ENCODE measurements at places on chromosomes 7 and 10.

DNA sequence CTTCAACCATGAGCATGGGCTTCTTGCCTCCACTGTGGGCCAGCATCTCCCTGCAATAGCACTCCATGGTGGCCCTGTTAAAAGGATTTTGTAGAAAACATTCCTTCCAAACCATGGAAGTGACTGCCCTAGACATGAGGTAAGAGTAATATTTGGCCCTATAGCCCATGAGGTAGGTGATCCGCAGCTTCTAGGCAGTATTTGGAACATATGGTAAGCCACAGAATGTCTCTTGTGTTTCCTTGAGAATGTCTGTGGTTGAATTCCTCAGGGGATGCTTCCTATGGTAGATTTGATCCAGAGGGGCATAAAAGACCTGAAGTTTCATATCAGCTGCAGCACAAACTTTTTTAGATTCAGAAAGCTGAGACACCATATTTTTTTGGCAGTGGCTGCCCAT is 54.9 kb downstream of the TMEM168 start:
- no peak for DNase-seq

DNA sequence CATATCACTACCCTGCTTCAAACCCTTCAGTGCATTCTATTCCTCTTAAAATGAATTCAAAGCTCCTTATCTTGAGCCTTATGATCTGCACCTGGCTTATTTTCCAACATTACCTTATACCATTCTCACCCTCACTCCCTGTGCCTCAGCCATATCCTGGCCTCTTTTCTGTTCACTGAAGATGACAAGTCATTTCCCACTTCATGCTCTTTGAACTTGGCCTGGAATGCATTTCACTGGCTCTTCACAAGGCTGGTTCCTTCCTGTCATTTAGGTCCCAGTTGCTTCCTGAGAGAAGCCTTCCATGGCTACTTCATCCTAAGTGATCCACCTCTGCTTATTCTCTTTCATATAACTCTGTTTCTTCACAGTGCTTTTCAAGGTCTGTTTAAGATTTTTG is 3.2 kb upstream of the LIPF start:
- DNase-seq, result no peak

- DNase-seq, result no peak
Observed at GRCh38 chr7:2108501-2109250, 124.1 kb downstream of the MAD1L1 start.

- no peak for DNase-seq
Observed at GRCh38 chr7:145665499-145666258, 450.9 kb upstream of the CNTNAP2 start.

- DNase-seq, result no peak
Observed at GRCh38 chr10:20616918-20617810, 279.9 kb downstream of the NEBL start.

DNA sequence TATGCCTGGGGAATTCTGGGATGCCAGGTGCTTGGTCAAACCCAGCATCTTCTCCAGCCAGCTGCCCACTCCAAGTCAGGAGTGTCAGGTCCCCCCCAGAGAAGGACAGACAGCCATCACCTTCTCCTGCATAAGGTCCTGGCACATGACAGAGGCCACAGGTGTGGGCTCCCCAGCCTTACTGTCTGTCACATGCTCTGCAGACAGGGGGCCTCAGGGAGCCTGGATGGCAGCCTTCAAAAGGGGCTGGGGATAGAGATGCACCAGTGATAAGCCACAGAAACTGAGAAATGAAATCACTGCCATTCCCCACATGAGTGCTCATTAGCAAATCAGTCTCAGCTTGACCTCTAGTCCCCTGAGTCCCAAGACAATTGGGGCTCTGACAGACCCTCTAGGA is 72.9 kb downstream of the PLXNA4 start:
- DNase-seq, result no peak

All from SIG-M5 (cell line).